ENCODE measurements at places on chromosomes 12 and 14.

GRCh38 chr12:96985515-96986362 lies 78.7 kb downstream of the NEDD1 start:
- DNase-seq: no peak

DNA sequence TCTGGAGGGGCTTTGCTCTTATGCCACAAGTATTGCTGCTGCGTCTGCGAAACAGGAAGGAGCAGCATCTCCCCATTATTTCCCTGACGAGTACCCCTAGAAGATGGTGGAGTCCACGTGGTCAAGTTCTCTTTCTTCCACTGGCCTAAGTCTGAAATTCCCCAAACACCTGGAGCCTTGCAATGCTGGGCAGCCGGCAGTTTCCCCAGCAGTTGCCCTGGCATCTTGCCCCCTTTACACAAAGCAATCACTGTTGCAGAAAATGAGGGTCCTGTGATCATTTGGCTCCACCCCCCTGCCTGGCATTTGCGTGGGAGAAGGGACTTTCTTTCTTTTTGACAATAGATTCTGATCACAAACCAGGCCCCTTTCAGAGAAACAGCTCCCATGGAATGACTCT lies 56.9 kb downstream of the FOS start:
- no peak for DNase-seq

GRCh38 chr12:3204730-3205531 lies 127.8 kb downstream of the TSPAN9 start:
- DNase-seq: no peak

GRCh38 chr12:90854136-90854689 lies 100.8 kb downstream of the CCER1 start:
- no peak for DNase-seq

- no peak for DNase-seq
Observed at GRCh38 chr12:103998976-103999375, 33.3 kb downstream of the TDG start.

DNA sequence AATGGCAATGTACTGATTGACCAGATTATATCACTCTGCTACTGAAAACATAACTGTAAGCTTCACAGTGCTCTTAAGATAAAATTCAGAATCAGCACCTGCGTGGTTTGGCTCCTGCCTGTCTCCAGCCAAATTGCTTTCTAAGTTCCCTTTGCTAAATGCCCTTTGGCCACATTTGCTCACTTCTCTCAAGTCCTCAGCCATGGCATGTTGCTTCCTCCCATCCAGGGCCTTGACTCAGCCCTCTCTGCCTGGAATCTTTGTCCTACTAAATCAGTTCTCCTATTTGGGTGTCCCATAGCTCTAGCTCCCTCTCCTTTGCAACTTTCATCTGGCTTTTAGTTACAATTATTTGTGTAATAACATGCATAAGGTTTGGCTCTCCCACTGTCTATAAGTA lies 71.4 kb downstream of the KCNK10 start:
- DNase-seq: no peak

DNA sequence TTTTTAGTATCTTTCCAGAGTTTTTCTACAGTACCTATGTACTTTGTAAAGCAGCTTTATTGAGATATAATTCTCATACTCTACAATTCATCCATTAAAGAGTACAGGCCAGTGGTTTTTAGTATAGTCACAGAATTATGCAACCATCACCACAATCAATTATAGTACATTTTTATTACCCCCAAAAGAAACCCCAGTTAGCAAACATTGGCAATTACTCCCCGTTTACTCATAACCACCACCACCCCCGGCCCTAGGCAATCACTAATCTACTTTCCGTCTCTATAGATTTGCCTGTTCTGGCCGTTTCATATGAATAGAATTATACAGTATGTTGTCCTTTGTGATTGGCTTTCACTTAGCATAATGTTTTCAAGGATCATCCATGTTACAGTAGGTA lies 119.8 kb downstream of the KICS2 start:
- DNase-seq: no peak

DNA sequence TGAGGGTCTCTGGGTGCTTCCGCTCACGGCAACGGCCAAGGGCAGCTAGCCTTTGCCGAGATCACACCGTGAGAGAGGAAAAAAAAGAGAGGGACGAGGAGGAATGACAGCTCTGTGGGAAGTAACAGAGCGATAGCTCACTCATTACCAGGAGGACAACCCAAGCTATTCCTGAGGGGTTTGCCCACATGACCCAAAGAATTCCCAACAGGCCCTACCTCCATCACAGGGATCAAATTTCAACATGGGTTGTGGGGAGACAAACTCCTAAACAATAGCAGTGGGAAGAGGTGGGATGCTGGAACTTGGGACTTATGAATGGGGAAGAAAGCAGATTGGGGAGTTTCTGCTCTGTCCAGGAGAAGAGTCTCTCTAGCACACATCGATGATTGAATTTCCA lies 180.6 kb downstream of the LRRK2 start:
- no peak for DNase-seq

DNA sequence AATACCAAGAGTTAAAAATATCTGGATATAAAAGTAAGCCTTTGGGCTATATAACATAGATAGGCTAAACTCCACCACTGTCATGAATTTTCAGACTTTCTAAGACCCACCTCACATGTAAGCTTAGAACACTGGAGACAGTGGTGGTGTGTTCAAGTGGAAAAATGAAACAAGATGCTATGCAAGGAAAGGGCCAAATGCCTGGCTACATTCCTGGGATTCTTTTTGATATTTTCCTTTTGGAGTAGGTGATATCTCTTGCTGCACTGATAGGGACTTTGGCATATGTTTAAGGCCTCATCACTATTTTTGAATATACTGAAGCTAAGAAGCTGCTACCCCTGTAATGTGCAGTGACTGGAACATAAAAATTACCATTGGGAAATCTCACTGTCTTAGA lies 341.3 kb downstream of the SLC16A7 start:
- no peak for DNase-seq

GRCh38 chr14:59772233-59772632 lies 98.3 kb downstream of the RTN1 start:
- DNase-seq: no peak

- DNase-seq: no peak
Observed at GRCh38 chr12:109892748-109893147, 7.3 kb upstream of the TCHP start.

DNA sequence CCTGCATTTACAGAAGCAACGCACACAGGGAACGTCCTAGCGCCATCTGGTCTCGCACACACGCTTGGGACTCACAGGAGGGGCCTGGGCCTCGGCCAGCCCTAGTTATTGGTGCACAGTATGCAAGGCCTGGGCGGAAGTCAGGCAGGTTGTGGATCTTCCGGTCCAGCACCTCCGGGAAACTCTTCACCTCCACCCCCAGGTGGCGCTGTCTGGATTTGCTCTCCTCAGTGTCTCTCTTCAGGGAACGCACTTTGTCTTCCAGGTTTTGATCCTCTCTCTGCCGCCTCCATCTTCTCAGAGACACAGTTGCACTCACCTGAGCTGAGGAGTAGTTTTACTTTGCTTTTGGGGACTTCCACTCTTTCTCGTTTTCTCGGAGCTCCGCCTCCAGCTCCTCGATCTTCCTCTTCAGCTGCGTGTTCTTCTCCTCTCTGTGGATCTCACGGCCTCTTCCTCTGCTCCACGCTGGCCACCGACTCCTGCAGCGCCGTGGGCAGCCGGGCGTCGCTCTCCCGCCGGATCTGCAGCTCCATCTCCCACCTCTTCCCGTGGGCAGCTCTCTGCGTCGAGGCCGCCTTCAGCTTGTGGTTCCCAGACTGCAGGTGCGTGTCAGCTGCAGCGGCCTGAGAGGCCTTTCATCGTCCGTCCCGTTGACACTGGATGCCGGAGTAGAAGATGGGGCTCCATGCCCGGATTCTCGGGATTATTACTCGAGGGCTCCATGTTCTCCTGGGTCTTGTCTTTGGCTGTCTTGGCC lies 933.8 kb downstream of the TMEM121 start:
- DNase-seq: no peak

Measured in heart left ventricle (tissue), 16 donors.